ENCODE measurements at places on chromosomes 1 and 21.
A peak's percentile ranks its signal among the peaks of the same experiment; 100 is the strongest.

GRCh38 chr1:239428120-239428710 is 41.8 kb downstream of the CHRM3 start:
- no peak for DNase-seq

DNA sequence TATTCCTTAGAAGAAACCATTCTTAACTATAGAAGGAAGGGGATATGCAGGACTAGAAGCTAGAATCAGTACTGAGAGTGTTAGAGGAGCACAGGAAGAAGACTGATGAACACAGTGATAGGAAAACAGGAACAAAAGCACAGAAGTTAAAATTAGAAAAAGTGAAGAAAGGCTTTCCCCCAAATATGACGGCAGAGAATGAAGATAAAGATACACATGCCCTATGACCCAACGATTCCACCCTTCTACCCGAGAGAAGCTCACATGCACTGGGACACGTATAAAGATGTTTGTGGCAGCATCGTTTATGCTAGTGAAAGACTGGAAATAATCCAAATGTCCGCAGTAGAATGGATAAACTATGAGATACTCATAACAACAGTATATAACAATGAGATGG is 74.2 kb downstream of the DTL start:
- DNase-seq = no peak

DNA sequence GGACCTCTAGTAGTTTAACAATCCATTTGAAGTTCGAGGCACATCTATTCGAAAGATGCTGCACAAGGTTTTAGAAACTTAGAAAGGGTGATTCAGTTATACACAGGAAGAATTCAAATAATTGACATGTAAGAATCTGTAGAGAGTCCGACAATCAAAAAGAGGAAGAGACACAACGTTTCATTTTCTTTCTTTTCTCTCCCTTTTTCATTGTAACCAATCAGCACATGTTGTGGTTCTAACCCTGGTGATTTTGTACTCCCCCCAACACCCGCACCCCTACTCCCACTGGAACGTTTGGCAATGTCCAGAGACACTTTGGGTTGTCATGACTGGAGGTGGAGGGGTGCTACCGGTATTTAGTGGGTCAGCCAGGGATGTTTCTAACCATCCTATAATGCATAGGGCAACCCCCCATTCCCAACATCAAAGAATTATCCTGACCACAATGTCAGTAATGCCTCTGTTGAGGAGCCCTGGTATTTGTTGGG is 4.9 kb downstream of the TGFB2 start:
- DNase-seq = no peak

- no peak for DNase-seq
Measured at GRCh38 chr1:236144446-236145150, 2.3 kb downstream of the GPR137B start.

- DNase-seq = no peak
Measured at GRCh38 chr1:234751678-234752077, 141.7 kb upstream of the IRF2BP2 start.

DNA sequence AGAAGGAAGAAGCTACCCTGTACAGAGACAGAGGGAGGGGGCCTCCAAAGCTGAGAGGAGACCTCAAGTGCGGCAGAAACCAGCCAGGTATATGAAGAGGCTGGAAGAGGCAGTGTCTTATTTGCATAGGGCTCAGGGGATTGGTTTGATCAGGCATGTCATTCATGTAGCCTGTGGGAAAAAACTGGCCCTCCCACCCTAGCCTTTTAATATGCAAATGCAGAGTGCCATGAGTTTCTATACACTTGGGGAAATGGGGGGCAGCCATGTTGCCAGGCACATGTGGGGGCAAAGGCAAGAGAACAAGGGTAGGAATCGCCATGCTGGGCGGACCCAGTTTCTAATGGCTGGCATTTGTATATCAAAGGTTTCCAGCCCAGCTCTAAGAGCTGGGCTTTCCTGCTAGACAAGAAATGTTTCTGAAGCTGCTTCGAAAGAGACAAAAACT is 172.7 kb downstream of the RASAL2 start:
- DNase-seq = no peak

GRCh38 chr1:64470665-64471217 is 812 bp downstream of the CACHD1 start:
- peak; percentile 39 for DNase-seq

GRCh38 chr1:116869611-116870010 is 40.1 kb upstream of the PTGFRN start:
- DNase-seq = no peak

- DNase-seq = no peak
Measured at GRCh38 chr1:46484783-46485490, 4.7 kb upstream of the DMBX1 start.

GRCh38 chr1:78497201-78497600 is 6.4 kb downstream of the PTGFR start:
- DNase-seq = no peak

DNA sequence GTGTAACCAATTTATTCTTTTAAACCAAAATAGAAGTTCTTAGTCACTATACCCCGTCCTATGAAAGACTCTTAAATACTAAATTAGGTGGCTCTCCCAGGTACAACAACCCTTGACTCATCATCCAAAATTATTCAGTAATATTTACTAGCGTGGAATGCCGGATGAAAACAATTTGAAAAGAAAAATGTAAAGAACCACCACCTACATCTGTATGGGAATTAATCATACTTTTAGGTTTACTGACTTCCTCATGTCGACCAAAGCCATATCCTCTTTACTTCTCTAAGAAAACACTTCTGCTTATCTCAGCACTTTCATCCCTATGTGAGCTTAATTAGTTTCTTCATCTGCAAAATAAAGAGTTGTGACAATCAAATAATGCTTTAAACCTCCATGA is 139.6 kb downstream of the AKT3 start:
- DNase-seq = no peak

- no peak for DNase-seq
Measured at GRCh38 chr21:44275041-44275440, 10.6 kb upstream of the AIRE start.

GRCh38 chr1:54577612-54578011 is 29.6 kb downstream of the ACOT11 start:
- DNase-seq = no peak

- DNase-seq = peak; percentile 17
Measured at GRCh38 chr1:81876901-81877733, 76.4 kb downstream of the ADGRL2 start.

DNA sequence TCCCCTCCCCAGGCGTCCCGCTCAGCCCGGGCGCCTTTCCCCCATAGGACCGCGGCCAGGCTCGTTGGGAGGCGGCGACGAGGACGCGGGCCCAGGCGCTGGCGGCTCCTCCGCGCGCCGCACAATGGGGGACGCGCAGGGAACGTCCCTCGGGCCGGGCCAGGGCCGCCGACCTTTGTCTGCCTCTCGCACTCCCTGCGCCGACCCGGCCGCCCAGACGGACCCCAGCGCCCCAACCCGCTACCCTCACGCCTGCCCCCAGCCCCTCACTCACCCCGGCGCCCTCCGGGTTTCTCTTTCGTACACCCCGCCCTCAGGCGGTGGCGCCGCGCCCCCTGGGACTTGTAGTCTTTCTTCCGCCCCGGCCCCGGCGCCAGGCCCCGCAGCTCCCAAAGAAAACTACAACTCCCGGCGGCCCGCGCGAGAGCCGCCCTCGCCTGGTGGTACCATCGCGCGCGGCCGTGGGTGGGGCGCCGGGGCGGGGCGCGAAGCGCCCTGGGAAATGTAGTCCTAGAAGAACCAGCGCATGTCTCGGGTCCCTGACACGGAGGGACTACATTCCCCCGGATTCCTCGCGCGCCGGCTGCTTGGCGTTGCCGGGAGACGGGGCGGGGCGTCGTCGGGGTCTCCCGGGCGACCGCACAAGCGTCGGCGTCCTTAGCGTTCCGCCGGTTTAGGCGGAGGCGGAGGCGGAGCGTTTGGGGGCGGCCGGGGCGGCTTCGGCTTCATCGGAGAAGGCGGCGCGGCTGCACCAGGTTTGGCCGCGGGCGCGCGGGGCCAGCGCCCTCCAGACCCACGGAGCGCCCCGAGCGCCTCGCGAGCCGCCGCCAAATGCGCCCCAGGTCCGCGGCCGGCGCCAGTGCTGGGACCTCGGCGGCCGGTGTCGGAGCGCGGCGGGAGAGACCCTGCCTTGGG is at the start of gene C1orf159:
Gene C1orf159 (minus strand): TSS at position 304 of the 915 bp plus-strand sequence. CDS start 24,546 bp downstream, outside the sequence.
- DNase-seq = peak; percentile 98

GRCh38 chr1:181239086-181239485 is 150.6 kb downstream of the IER5 start:
- no peak for DNase-seq

DNA sequence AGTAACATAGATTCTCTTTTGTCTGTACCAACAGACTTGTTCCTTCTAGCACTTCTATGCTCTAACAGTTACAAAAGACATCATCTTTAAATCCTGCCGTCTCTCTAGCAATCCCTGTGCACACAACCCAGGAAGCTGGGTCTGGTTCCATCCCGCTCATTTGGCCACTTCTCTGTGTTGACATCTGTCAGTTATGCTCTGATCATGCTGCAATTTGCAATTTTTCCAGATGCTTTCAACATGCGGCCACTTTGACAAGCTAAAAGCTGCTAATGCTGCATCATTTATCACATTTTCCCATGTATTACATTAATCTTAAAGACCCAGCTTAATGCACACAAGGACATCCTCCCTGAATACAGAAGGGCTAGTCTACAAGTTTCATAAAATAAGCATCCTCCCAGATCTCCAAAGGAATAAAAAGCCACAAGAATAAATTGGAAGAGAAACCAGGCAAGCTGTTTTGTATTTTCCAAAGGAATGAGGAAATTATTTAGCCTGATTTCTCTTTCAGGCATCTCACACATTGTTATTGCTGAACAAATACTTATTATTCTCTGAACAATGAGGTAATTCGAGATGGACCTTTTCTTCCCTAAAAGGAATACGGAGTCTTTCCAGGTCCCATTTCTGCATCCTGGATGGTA is 19.0 kb upstream of the LRRC52 start:
- no peak for DNase-seq

- no peak for DNase-seq
Measured at GRCh38 chr1:111202366-111202706, 1.9 kb upstream of the DENND2D start.

DNA sequence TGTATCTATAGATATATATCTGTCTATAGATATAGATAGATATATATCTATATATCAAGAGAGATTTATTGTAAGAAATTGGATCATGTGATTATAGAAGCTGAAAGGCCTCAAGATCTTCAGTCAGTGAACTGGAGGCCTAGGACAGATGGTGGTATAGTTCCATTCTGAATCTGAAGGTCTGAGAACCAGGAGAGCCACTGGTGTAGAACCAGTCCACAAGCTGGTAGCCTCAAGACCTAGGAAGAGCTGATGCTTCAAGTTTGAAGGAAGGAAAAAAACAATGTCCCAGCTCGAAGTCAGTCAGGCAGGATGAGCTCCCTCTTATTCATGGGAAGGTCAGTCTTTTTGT is 213.2 kb upstream of the JUN start:
- no peak for DNase-seq

GRCh38 chr1:87155170-87155569 is 173.5 kb upstream of the LMO4 start:
- no peak for DNase-seq

DNA sequence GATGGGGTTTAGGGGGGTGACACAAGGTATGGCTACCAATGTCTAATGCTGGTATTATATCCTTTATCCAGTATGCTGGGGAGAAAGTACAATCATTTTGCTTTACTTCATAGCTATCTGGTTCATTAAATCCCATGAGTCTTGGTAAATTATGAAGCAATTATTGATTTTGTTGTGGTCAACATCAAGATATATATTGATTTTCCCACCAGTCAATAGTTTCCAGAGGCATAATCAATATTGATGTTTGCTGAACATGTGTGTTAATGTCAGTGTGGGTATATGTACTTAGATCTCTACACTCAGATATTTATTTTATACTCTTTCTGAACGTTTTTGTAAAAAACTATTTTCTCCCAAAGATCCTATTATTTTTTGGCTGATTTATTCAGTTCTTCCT is 155.5 kb downstream of the BACH1 start:
- no peak for DNase-seq

DNA sequence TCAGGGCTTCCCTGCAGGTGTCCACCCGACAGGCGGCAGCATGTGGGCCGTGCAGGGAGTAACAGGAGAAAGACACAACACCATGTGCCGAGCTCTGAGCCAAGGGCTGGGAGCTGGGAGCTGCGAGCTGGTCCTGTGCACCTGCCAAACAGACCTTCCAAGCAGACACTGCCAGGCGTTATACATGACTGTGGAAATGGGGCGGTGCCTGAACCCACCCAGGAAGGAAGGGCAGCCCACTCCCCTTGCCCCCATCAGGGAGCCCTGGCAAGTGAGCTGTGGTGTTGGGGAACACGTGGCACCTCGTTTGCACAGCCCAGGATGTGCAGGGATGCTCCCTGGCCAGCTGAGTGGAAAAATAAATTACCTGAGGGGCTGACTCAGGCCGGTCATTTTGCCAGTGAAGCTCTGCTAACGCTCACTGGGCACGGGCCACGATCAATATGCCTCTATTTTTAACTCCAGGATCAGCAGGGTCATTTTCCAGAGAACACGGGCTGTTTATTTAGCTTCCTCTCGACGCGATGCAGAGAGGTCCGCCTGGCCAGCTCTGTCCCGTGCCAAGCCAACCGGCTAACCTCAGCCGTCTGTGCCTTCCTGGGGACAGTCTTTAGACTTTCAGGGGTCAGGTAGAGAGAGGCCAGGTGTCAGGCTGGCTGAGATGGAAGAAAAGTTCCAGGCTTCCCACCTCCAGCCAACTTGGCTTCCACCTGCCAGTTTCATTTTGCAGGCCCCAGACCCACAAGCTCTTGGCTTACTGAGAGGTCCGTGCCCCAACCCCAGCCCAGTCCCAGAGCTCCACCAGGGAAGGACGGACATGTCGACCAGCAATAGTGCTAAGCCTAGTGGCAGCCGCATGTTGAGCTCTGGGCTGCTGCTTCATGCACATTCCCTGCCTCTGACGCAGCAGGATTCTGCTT is 196.7 kb upstream of the VAMP3 start:
- no peak for DNase-seq

GRCh38 chr1:154256686-154257085 is 15.7 kb upstream of the HAX1 start:
- no peak for DNase-seq

DNA sequence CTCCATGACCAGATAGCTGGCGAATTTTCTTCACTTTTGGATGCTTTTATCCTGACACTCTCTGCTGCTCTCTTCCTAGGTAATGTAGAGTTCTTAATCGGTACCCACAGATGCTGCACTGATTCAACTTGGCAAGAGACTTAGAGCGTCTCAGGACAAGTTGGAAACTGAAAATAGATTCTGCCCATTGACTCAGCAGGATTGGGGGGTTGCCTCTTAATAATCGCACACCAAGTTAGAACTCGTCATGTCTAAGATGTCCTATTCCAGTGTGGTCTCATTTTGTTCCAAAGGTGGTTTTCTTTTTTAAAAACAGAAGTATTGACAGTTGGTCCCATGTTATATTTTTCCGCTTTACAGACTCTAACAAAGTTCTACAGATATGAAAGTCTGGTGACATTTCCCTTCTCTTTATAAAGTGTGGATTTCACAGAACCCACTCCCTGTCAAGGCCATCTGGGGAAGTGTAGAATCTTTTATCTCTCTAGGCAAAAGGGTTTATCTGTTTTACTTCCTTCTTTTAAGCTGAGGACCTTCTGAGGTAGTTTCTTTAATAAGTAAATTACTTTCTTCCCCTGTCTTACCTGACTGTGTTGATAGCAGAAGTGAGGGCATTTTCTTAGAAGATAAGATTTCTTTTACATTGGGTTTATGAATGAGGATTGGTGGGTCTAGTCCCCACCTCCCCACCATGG is 12.1 kb upstream of the DIPK1A start:
- DNase-seq = no peak

GRCh38 chr1:164256456-164256855 is 302.5 kb upstream of the PBX1 start:
- no peak for DNase-seq

- no peak for DNase-seq
Measured at GRCh38 chr1:16980473-16981268, at the start of gene MFAP2. TSS of gene MFAP2 (minus strand) at chr1:16980620. CDS start at chr1:16978273, 2,347 bp downstream.

GRCh38 chr1:119816407-119816806 is 5.1 kb upstream of the REG4 start:
- DNase-seq = no peak
